GM04504 (cell line): ENCODE measurements at places on chromosomes 11 and 22.

DNA sequence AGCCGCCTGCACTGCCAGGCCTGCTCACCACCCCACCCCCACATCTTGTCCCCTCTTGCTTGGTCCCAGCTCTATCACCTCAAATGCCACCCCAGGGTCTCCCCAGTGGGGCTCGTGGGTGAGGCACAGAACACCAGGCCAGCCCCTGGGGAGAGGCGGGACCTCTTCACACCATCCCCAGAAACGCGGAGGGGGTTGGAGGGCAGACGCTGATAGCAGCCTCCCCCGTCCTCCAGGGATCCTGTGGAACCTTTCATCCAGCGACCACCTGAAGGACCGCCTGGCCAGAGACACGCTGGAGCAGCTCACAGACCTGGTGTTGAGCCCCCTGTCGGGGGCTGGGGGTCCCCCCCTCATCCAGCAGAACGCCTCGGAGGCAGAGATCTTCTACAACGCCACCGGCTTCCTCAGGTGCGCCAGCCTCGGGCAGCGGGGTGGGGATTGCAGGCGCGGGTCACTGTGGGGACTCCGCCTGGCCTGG, 5.8 kb downstream of the PKP3 start:
- DNase-seq = no peak

GRCh38 chr11:24056051-24056450, 440.8 kb upstream of the LUZP2 start:
- DNase-seq = no peak

- no peak for DNase-seq
Measured at GRCh38 chr11:124793466-124794278, 6.5 kb downstream of the MSANTD2 start.

DNA sequence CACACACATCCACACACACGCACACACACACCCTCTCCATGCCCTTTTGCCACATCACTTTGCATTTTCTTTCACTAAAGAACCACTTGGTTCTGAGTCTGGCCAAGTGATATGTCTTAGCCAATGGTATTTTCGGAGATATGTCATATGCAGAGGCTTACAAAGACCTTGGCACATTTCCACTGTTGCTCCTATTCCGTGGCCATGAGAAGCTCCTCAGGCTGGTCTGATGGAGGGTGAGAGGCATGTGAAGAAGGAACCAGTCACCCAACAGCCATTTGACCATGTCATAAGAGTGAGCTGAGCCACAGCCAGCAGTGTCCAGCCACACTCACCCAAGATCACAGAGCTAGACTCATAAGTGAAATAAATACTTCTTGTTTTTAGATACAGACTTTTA, 212.6 kb upstream of the NAV2 start:
- DNase-seq = peak; percentile 55

DNA sequence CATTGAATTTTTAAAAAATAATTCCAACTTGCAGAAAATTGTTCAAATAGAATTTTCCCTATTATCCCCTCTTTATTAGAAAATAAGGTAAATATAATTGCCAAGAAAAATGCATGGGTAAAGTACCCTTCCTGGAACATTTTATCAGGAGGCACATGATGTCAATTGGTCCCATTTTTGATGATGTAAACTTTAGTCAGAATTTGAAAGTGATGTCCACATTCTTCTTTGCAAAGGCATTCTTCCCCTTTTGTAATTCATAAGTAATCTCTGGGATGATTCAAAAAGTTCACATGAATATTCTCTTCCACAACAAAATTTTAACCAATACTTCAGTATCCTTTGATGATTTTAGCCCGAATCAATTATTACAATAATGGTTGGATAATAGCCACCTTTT, 86.9 kb upstream of the ANO3 start:
- no peak for DNase-seq

GRCh38 chr11:8177136-8177535, 8.3 kb upstream of the RIC3 start:
- no peak for DNase-seq

GRCh38 chr11:28566339-28567089, 458.3 kb downstream of the METTL15 start:
- DNase-seq = peak; percentile 74

- DNase-seq = no peak
Measured at GRCh38 chr11:100680070-100680469, 7.0 kb upstream of the ARHGAP42 start.

GRCh38 chr11:3913921-3914320, 58.5 kb downstream of the STIM1 start:
- DNase-seq = no peak

GRCh38 chr22:40363059-40363458, 7.3 kb upstream of the SGSM3 start:
- DNase-seq = peak; percentile 42

GRCh38 chr11:10838881-10839280, 19.0 kb downstream of the ZBED5 start:
- no peak for DNase-seq

DNA sequence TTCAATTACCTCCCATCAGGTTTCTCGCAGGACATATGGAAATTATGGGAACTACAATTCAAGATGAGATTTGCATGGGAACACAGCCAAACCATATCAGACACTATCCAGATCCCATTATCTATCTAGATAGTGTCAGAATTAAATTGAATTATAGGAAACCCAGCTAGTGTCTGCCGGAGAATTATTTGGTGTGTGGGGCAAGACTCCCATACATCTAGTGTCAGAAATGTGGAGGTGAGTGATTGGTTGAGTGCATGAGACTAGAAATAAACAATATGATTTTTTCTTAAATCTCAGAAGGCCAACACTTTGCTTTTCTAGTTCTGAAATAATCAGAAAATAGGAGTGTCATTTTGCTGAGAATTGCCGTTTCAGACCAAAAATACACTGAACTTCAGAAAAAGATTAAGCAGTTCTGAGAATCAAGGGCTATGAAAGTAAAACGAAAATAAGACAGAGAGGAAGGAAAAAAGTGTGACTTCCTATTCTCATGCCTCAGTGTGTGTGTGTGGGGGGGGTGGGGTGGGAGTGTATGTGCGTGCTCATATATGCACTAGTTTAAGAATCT, 21.3 kb downstream of the CASP12 start:
- no peak for DNase-seq

DNA sequence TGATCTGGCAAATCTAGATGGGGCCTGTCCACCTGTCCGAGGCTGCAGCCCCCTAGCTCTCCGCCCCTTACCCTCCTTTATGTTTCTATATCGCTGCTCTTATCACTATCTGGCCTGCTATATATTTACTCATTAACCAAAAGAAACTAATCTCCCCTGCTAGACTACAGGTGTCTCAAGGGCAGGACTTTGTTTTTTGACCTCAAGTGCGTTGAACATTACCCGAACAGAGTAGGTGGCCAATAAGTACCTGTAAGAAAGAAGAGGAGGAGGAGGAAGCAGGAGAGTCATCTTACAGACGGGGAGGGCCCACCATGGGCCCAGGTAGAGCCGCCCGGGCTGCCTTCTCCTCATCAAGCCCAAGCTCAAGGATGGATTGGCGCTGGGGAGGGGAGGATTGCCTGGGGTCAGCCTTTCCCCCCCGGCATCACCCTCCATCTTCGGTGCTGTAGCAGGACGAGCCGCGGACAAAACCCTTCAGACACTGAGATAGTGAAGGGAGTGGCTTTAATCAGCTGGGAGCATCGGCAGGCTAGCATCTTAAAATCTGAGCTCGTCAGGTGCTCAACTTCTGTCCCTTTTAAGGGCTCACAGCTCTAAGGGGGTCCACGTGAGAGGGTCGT, 1.2 kb upstream of the P2RY6 start:
- no peak for DNase-seq

DNA sequence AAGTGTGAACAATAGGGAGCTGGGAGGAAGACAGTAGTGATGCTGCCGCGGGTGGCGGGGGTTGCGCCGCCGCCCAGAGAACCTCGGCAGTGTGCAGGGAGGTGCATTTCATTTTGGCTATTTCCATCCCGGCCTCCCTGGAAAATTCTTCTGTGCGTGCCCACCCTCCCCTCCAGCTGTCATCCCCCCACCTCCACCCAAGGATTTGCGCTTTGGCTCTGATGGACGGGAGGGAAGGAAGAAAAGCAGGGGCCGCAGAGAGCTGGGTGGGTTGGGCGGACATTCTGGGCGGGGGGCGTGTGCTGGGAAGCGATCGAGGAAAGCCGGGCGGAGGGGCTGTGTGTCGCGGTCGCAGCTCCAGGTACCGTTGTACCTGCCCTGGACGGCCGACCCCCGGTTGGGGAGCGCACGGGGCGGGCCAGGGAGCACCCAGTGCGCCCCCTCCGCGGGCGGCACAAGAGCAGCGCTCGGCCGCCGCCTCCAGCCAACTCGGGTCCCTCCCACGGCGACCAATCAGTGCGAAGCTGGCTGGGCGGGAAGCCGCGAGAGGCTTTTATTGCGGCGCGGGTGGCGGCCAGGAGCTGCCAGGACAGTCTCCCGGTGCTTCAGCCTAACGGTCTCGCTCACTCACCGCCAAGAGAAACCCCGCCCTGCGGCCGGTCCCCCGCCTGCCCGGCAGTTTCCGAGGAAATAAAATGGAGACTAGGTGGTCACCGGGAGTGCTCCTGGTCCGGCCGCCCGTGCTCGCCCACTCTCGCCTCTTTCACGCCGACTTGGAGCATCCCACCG, 1.6 kb downstream of the NCAM1 start:
- DNase-seq = no peak

DNA sequence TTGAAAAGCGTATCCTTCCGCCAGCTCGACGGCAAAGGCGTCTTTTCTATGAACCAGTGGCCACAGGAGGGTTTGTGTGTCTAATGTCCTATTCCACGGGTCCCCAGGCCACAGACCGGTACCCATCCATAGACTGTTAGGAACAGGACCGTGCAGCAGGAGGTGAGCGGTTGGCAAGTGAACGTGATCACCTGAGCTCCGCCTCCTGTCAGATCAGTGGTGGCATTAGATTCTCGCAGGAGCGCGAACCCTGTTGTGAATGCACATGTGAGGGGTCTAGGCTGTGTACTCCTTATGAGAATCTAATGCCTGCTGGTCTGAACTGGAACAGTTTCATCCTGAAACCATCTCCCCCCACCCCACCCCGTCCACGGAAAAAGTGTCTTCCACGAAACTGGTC, 62.7 kb upstream of the KCNQ1OT1 start:
- DNase-seq = no peak

DNA sequence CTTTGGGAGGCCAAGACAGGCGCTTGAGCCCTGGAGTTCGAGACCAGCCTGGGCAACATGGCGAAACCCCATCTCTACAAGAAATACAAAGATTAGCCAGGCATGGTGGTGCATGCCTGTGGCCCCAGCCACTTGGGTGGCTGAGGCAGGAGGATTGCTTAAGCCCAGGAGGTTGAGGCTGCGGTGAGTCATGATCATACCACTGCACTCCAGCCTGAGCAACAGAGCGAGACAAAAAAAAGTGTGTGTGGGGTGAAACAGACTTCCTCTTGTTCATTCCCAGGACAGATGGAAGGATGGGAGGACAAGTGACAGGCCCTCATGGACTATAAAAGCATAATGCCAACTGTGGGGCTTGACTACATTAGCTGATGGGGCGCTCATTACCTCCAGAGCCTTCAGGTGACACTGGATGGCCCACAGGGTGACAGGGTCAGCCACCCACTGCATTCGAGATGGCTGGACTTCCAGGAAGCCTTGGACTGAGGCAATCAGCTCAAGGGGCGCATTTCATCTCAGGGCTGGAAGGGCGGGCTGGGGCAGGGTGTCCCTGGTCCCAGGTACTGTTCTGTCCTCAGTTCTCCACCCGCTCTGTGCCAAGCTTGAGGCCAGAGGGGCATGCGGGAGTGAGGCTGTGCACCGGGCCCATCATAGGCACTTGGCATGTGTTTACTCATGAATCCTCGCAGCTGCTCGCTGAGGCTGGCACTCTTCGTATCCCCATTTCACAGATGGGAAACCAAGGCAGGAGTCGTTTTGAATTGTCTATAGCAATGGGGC, 12.5 kb downstream of the NPTXR start:
- no peak for DNase-seq

DNA sequence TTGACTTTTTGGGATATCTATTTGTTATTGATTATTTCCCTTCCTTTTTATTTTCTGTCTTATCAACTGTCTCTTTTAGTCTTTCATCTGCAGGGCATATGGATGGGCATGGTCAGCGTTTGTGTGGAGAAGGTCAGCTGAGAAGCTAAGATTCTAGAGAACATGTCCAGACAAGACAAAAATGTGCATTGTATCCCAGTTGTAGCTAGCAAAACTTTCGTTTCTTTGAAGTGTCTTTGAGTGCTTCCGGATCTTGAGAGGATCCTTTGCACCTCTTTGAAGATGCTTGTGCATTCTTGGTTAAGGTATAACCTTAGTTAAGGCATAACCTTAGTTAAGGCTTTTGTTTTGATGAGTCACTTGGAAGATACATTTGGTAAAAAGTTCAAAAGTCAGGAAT, 329.9 kb upstream of the LRRC4C start:
- DNase-seq = no peak

- no peak for DNase-seq
Measured at GRCh38 chr11:80816966-80817365, 1376.1 kb upstream of the TENM4 start.

DNA sequence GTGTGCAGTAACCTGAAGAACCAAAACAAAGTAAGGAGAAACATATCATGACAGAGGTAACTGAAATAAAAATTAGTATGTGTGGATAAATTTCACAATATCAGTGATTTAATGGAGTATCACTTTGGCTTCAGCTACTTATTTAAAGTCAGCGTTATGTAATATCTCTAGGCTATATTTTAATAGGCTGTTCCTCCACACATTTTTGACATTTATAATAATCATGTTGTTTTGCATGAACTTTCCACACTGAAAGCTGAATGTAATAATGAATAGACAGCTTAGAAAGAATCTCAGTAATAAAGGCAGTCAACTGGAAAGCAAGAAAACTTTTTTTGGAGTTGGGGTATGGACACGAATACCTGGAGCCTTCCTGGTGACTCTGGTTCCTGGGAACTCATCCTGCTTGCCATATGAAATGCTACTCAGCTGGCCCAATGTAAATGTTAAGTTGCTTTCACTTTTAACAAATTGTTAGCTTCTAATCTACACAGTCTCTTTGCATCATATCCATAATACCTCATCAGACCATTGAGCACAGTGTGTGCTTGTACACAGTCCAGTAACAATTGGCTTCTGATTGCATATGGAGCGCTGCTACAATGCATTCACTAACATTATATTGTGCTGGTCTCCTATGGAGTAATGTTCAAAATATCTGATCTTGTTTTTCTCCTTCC, 257.7 kb downstream of the SOX6 start:
- no peak for DNase-seq

DNA sequence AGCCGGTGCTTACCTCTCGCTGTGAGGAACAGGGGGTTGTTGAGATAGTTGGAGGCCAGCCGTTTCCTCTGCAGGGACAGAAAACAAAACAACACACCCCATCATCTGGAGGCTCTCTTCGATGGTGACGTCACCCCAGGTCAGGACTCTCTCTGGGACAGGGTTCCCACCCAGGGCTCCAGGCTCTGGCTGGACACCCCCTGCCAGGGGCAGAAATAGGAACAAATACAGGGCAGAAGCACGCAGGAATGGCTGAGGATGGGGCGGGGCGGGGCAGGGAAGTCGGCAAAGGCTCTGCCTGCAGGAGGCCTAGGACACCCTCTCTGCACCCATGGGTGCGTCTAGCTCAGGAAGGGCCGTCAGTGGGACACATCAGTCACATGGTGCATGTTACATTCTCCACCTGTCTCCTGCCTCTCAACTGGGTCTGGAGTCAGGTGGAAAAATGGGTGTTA, 118.5 kb downstream of the PHF21B start:
- no peak for DNase-seq
